ENCODE measurements at places on chromosomes 4 and X. TPM values are rescaled to one million over a fixed set of nuclear protein-coding genes. Genes with fewer than 3 reads are reported as not detected.

DNA sequence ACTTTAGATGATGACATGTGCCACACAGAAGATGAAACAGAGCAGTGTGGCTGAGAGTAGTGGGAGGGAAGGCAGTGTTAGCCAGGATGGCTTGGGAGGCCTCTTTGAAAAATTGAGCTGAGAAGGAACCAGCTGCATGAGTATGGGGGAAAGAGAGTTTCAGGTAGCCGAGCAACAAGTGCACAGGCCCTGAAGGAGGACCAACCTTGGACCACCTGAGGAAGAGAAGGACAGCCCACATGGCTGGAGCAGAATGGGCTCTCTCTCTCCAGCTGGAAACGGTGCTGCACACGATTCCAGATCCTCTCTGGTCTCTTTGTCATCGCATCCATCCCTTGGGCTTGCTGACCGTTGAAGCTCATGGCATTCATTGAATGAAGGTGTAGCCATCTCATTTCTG is 23.9 kb upstream of the BCOR start:
- DNase-seq = no peak
- no peaks in the 10 kb centered on the region for H3K27me3 ChIP-seq
- no peak overlapping the region for H3K4me3 ChIP-seq
- no peak overlapping the region for H3K27ac ChIP-seq
- no peaks in the 10 kb centered on the region for H3K36me3 ChIP-seq
- peaks cover 5% of the 10 kb centered on the region for H3K4me1 ChIP-seq

- DNase-seq = no peak
- no peaks in the 10 kb centered on the region for H3K36me3 ChIP-seq
- no peak overlapping the region for H3K4me3 ChIP-seq
- H3K4me1 ChIP-seq = no peaks in the 10 kb centered on the region
- H3K27ac ChIP-seq = no peak overlapping the region
Observed at GRCh38 chr4:185859111-185859510, 47.1 kb upstream of the SORBS2 start.

- H3K4me1 ChIP-seq = peaks cover 3% of the 10 kb centered on the region
- no peak overlapping the region for H3K4me3 ChIP-seq
- no peak for DNase-seq
- no peaks in the 10 kb centered on the region for H3K36me3 ChIP-seq
- no peak overlapping the region for H3K27ac ChIP-seq
Observed at GRCh38 chrX:30904632-30905031, 15.6 kb upstream of the TAB3 start.

DNA sequence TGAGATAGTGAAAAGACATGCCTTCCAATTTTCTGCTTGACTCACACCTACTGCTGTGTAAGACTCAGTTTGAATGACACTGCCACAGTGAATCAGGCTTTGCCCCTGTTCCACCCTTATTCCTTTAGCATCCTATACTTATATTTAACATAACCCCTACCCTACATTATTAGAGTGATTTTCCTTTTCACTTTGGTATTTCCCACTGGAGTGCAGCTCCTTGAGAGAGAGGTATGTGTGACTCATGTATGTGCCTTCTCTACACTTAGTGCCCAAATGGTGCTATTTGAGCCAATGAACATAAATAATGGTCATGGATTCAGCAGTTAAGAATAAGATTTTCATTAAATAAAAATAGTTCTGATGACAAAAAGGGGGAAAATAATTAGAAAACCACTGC is 69.5 kb downstream of the RRAGB start:
- DNase-seq = no peak
- H3K36me3 ChIP-seq = peaks cover 2% of the 10 kb centered on the region
- H3K27me3 ChIP-seq = no peaks in the 10 kb centered on the region
- H3K4me3 ChIP-seq = no peak overlapping the region

DNA sequence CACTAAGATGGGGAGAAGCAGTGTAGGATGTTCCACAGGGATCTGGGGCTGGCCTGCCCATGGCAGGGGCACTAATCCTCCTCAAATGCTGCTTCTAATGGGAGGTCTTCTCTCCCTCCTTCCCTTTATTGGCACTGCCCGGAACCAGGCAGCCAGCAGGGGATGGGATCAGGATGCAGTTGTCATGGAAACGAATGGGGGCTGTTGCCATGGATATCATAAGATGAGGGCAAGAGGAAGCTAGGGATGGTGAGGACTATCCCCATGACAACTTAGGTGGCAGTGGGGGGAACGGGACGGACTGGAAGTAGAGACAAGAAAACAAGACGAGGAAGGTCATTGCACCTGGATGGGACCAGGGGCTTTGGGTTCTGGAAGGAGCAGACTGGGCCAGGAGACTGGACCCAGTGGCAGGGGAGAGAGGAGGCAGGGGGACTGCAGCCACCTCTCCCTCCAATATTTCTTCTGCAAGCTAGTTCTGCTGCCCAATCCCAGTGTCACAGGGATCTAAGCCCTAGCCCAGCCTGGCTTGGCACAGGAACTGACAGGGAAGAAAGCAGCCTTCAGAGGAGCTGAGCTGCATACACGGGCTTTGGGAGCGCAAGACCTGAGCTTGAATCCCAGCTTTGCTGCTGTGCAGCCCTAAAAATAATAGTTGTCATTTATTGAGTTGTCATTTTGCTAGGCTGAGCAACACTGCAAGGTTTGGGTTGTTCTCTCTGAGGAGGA is 19.0 kb downstream of the IQSEC2 start:
- peaks cover 26% of the 10 kb centered on the region for H3K4me1 ChIP-seq
- H3K27ac ChIP-seq = no peak overlapping the region
- peak overlapping the region; percentile 51 for H3K4me3 ChIP-seq

DNA sequence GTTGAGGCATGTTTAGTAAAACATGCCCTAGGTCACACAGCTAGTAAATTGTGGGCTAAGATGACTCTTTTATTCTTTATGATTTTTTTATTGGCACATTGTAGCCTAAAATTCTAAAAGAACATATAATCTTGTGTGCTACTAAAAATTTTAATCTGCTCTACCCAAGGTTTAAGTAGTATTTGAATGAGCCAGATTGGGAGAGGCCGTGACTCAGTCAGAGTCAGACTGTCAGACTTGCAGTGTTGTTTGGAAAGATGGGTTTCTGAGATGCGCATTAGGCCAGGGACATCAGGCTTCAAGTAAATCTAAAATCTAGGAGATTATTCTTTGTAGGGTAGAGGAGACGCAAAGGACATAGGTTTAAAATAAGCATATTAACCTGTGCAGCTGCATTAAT is 30.7 kb upstream of the TMPRSS11E start:
- no peaks in the 10 kb centered on the region for H3K4me1 ChIP-seq
- no peaks in the 10 kb centered on the region for H3K27me3 ChIP-seq
- no peaks in the 10 kb centered on the region for H3K36me3 ChIP-seq
- DNase-seq = no peak

GRCh38 chrX:111874241-111874640 is 1.7 kb upstream of the TRPC5OS start:
- no peak overlapping the region for H3K4me3 ChIP-seq
- peaks cover 5% of the 10 kb centered on the region for H3K27me3 ChIP-seq
- no peaks in the 10 kb centered on the region for H3K36me3 ChIP-seq
- H3K27ac ChIP-seq = no peak overlapping the region

GRCh38 chr4:38138363-38138762 is 178.2 kb downstream of the PTTG2 start:
- H3K36me3 ChIP-seq = peaks cover 54% of the 10 kb centered on the region
- DNase-seq = no peak
- peaks cover 4% of the 10 kb centered on the region for H3K4me1 ChIP-seq
- no peak overlapping the region for H3K27ac ChIP-seq

- H3K4me3 ChIP-seq = no peak overlapping the region
- peaks cover 2% of the 10 kb centered on the region for H3K36me3 ChIP-seq
- H3K27me3 ChIP-seq = no peaks in the 10 kb centered on the region
- DNase-seq = no peak
- no peak overlapping the region for H3K27ac ChIP-seq
Observed at GRCh38 chr4:25449688-25450087, 72.6 kb downstream of the ANAPC4 start.

DNA sequence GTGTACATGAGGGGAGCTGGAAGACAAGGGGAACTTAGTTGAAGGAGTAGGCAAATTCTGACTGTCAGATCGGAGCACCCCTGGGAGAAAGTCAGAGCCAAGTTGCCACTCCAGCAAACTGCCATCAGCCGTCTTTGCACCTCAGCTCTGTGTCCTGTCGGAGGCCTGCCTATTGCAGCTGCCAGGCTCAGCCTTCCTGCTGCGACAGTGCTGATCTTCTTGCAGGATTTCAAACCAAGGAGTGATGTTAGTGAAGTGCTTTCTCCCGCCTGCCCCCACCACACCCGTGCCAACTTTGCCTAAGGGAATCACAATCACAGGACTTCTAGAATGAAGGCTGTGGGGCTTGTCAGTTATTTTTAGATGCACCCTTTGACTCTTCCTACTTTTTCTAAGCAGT is 185.3 kb downstream of the KIT start:
- DNase-seq = no peak
- no peaks in the 10 kb centered on the region for H3K27me3 ChIP-seq
- H3K4me3 ChIP-seq = no peak overlapping the region
- no peaks in the 10 kb centered on the region for H3K4me1 ChIP-seq
- no peak overlapping the region for H3K27ac ChIP-seq

DNA sequence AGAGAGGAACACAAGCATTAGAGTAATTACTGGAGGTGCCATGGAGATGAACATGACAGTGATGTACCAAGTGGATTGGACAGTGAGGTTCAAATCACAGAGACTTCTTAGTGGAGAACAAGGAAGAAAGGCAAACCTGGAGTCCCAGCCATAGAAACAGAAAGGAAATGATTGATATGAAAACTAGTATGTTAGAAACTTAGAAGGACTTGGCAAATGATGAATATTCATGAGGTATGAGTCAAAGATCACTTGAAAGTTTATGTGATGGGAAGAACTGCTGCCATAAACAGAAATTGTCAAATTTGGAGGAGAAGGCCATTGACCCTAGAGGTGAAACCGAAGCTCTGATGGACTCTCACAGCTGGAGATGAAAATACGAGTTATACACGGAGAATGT is 88.2 kb downstream of the PHOX2B start:
- no peak overlapping the region for H3K27ac ChIP-seq
- H3K27me3 ChIP-seq = peaks cover 27% of the 10 kb centered on the region
- DNase-seq = no peak
- H3K4me3 ChIP-seq = no peak overlapping the region
- H3K36me3 ChIP-seq = no peaks in the 10 kb centered on the region

DNA sequence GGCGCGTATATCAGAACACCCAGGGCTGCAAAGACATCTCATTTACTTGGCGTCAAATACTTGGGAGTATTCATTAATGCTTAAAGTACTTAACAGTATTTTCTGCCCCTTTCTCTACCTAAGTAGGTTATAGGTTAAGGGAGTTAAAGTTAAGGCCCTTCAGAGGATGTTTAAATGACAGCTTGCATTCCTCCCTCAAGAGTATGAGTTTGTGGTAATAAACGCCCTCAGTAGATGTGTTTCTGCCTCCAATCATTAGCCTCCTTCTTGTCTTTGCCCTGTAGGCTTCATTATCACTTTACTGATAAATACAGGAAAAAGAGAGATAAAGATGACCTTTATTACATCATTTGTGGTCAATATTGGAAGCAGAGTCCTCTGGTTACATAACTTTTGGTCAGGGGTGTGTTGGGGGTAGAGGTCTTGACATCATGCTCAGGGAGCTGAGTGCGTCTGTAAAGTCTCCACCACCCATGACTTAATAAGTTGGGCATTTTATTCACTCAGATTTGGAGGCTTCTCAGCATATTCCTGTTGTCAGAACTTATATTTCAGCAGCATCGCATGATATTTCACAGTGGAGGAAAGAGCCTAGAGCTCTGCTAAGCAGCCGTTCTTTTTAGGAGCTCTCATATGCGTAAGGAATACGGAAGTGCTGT is 145.9 kb downstream of the CPE start:
- DNase-seq = no peak
- H3K4me1 ChIP-seq = no peaks in the 10 kb centered on the region
- no peak overlapping the region for H3K4me3 ChIP-seq

DNA sequence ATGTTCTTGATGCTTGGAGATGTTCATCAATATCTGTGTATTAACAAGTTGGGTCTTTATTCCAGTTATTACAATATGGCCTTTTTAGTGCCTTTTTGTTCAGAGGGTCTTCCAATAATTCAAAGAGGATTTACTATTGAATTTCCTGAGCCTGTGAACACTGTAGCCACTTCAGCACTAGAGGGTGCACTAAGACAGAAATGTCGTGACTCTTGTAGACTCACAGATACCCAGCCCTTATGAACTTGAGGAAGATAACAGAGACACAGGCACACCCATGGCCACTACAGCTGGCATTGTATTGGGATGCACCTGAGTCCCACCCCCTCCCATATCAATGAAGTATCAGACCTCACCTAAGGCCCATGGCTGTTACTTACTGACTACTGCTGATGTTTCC is 54.4 kb upstream of the ACTRT1 start:
- H3K27ac ChIP-seq = no peak overlapping the region
- no peaks in the 10 kb centered on the region for H3K36me3 ChIP-seq
- no peak for DNase-seq
- H3K27me3 ChIP-seq = no peaks in the 10 kb centered on the region
- H3K4me3 ChIP-seq = no peak overlapping the region

DNA sequence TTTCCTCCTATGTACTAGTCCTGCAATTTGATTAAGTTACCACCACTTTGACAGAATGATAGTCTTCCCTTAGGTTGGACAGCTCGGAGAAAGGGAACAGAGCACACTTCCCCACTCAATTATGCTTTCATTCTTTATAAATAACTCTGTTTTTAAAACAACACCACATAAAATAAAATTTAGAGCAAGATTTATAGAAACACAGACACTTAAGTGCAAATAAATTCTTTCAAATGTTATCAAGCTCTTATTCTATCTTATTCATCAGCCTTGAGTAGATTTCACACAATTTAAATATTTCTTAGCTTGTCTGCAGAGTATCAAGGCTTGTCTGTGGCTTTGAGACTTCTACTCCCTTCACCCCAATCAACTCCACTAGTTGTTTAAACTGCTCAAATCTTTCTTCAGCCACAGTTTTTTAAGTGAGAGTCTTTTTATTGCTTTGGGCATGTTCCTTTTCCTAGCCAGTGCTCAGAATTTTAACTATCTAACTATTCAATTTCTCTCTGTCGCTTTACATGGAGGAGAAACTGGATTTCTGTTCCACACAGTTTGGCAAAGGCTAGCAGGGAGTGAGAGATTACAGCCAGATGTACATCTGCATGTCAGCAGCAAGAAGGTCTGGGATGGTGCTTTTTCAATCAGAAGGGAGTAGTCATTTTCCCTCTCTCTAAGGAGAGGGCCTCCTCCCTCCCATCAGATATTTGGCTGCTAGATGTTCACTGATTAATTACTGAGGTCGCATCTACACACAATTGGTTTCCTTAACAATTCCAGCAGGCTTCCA is 53.1 kb upstream of the PLAC1 start:
- H3K4me3 ChIP-seq = no peak overlapping the region
- no peaks in the 10 kb centered on the region for H3K27me3 ChIP-seq
- H3K4me1 ChIP-seq = no peaks in the 10 kb centered on the region
- no peak overlapping the region for H3K27ac ChIP-seq
- DNase-seq = no peak

GRCh38 chr4:103305355-103305754 is 107.2 kb upstream of the CENPE start:
- H3K27ac ChIP-seq = no peak overlapping the region
- H3K4me3 ChIP-seq = no peak overlapping the region
- peaks cover 8% of the 10 kb centered on the region for H3K27me3 ChIP-seq
- no peak for DNase-seq
- no peaks in the 10 kb centered on the region for H3K4me1 ChIP-seq
- H3K36me3 ChIP-seq = no peaks in the 10 kb centered on the region

GRCh38 chr4:56156141-56156540 is 207.4 kb downstream of the CEP135 start:
- no peaks in the 10 kb centered on the region for H3K36me3 ChIP-seq
- no peak for DNase-seq
- H3K4me1 ChIP-seq = no peaks in the 10 kb centered on the region
- H3K4me3 ChIP-seq = no peak overlapping the region

The NLGN4X gene
- not detected for total RNA-seq

The MAGEC3 gene
- total RNA-seq = not detected

The TRO gene
- total RNA-seq = 4.0 TPM

The HSFX2 gene
- 1.2 TPM for total RNA-seq
